CD8-positive, alpha-beta T cell (primary cell): ENCODE measurements at places on chromosomes 12 and 14.

GRCh38 chr12:89568484-89568883 is 42.6 kb upstream of the POC1B start:
- DNase-seq, result no peak

- no peak for DNase-seq
Observed at GRCh38 chr12:111643427-111643826, 42.3 kb downstream of the BRAP start.

DNA sequence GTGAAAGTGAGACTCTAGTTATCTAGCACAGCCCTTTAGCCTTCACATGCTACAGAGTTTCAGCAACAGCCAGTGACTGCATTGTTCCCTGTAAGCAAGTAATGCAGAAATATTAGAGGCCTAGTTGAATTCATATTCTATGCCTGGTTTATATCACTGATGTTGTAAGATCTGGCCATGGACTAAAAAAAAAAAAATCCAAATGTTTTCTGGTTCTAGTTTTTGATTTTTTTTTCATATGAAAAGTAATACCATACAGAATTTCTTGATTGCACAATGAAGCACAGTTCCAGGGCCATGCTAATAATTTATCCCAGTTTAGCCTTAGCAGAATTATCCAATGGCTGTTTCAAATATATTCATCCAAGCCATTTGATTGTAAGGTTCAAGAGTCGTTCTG is 341.5 kb upstream of the DDHD1 start:
- DNase-seq, result no peak

DNA sequence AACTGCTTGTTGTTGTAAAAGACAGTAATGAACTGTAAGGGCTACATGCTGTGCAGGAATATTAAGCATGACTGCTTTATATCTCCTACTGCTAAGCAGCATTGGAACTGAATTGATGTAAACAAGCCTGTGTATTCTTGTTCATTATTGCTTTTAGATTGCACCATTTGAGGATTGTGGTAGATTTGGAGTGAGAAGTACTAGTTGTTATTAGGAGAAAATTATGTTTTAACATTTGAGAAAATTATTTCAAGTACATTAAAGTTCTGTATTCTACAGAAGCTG is 212.7 kb downstream of the ERC1 start:
- DNase-seq, result no peak

GRCh38 chr12:93812626-93813025 is 135.5 kb downstream of the CRADD start:
- no peak for DNase-seq
